ENCODE measurements at places on chromosomes 2 and 18.

DNA sequence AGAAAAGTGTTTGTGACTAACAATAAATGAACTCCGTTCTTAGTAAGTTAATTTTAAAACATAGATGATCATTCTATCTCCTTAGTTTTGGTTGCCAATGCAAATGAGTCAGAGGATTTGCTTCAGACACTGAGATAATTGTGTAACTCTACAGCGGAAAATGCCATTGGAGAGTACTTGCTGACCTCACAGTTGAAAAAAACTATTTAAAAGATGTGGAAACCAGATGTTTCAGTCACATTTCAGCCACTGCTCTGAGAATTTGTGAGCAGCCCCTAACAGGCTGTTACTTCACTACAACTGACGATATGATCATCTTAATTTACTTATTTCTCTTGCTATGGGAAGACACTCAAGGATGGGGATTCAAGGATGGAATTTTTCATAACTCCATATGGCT is at the start of gene TNFAIP6:
TNFAIP6 (plus strand) TSS at position 234 of the 400 bp plus-strand sequence; CDS start at position 309, 75 bp downstream.
- DNase-seq = no peak

DNA sequence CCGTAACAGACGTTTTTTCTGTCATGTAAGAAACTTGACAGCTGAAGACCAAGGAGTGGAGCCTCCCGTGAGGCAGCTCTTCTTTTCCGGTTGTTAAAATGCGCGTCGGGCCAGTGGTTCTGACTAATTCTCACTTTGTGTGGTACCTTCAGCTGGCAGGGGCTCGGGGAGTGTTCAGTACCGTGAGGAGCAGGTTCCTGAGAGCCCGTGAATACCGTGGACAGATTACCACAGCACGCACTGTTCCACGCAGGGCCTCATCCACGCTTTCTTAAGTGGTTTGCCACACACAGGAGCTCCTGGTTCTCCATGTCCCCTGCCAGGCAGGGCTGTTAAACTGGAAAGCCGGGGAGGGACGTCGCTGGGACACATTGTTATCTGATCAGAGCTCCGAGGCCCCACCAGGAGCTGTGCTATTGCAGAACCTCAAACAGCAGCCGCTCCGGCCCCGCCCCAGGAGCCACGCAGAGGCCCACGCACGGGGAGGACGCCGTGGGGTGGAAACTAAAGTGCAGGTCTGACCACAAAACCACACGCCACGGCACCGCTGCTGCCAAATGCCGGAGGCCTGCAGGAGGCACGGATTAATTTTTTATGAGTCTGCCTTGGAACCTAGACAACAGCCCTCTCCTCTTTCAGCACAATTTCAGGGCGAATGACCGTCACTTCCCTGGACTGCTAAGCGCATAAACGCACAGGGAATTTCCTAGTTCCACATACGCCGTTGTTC is 43.3 kb downstream of the NFATC1 start:
- DNase-seq = no peak

DNA sequence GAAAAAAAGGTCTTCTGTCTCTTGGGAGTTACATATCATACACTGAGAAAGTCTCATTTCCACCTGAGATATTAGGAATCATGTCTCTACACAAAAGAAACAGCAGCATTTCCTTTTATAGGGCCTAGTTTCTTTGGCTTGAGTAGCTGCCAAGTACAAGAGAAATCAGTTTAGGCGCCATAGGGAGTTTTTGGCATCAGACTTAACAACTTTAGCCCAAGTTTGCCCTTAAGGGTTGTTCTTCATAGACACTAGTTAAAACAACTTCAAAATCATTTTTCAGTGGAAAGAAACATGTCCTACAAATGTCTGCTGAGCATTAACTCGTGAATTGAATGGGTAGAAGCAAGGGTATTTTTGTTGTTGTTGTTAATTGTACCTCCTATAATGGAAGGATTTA is 587.0 kb upstream of the DSEL start:
- no peak for DNase-seq

DNA sequence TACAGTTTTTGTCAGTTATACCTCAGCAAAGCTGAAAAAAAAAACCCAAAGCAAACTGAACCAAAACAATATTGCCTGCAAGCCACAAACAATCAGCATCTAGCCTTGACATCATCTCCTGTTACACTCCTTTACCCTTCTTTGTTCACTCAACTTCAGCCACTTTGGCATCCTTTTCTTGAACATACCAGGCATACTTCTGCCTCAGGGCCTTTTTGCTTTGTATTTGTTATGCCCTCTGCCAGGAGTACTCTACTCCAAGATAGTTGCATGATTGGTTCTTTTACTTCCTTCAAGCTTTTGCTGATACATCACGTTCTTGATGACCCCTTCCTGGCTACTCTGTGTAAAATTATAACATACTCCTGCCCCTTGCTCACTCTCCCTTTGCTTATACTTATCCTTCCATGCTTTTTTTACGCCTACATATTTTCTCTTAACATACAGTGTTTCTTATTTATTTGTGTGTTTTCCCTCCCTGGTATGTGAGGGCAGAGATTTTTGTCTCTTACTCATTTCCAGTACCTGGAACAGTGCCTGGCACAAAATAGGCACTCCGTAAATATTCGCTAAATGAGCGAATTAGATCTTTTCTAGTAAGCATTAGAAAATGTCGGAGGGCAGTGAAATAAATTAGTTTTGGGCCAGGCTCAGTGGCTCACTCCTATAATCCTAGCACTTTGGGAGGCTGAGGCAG is 12.7 kb downstream of the ABI2 start:
- no peak for DNase-seq

DNA sequence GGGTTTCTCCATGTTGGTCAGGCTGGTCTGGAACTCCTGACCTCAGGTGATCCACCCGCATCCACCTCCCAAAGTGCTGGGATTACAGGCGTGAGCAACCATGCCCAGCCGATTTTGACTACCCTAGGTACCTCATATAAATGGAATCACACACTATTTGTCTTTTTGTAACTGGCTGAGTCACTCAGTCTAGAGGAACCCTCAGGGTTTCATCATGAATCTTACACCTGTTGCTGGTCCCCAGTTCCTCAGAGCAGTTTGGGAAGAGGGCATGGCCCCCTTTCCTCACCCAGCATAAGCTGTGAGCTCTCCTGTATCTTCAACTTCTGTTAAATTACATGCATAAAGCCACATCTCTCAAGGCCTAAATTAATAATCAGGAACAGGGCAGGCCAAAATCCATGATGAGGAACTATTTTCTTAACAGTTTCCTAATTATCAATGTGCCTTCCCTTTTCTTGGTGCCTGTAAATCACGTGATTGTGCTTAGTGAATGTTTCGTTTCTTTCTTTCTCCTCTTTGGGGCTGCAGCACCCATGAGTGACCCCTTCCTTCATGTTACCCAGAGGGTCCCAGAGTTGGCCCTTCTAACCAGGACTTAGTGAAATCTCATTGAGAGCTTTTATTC is 20.9 kb downstream of the DYSF start:
- DNase-seq = no peak

GRCh38 chr18:32906506-32907310 is 133.9 kb upstream of the KLHL14 start:
- no peak for DNase-seq

GRCh38 chr2:200747668-200748618 is 63.8 kb upstream of the BZW1 start:
- no peak for DNase-seq

- no peak for DNase-seq
Measured at GRCh38 chr2:133461484-133461883, 106.8 kb downstream of the NCKAP5 start.

- no peak for DNase-seq
Measured at GRCh38 chr18:64132871-64133270, 16.0 kb downstream of the LINC00305 start.

- DNase-seq = no peak
Measured at GRCh38 chr2:190910341-190911136, 29.9 kb downstream of the GLS start.

DNA sequence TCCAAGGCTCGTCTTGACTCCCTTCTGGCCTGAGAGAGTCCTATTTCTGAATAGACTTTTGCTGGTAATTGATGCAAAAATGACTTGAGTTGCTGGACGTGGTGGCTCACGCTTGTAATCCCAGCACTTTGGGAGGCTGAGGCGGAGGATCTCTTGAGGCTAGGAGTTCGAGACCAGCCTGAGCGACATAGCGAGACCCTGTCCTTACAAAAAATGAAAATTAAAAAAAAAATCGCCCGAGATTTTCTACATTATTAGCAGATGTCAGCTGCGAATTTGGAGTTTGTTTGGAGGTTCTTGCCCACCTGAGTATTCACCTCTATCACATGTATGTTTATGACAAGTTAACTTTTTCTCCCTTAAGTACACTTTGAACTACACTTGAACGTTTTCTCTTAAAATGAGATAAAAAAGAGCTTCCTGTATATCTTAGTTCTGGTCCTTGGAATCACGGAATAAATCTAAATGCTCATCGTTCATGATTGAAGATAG is 471 bp upstream of the C2orf42 start:
- DNase-seq = no peak

DNA sequence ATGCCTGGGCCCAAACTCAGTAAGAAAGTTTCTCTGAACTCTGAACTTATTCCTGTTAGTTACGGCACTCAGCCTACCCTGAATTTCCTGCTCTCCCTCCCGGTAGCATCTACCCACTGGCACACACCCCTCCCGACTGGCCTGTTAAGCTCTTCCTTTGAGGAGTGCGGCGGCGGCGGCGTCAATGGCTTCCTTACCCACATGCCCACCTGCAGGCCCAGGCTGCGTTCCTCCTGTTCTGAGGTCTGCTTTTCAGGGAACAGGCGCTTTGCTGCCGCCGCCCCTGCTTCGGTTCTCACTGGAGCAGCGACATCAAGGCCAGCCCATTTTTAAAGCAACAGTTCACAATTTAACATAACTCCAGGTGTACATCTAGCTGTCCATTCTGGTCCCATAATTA is 432.4 kb downstream of the DCDC2C start:
- no peak for DNase-seq
